GM23248 (cell line): ENCODE measurements at places on chromosomes 12 and 14. TPM values are rescaled to one million over a fixed set of nuclear protein-coding genes. Genes with fewer than 3 reads are reported as not detected.

Gene TCL1A
- total RNA-seq: not detected in 2 replicates

Gene APOLD1
- total RNA-seq: 5.2 and 5.4 TPM in 2 replicates

Gene KCNA1
- not detected in 2 replicates for total RNA-seq

Gene GPRC5A
- total RNA-seq: 32.9 and 37.8 TPM in 2 replicates

Gene TPPP2
- not detected in 2 replicates for total RNA-seq

Gene SERPINA5
- not detected in 2 replicates for total RNA-seq
